ENCODE measurements at places on chromosomes 1 and 21. TPM values are rescaled to one million over a fixed set of nuclear protein-coding genes. Genes with fewer than 3 reads are reported as not detected.
A peak's percentile ranks its signal among the peaks of the same experiment; 100 is the strongest.

The TSPAN2 gene
- 7.5 TPM for polyA plus RNA-seq

The KRTAP13-2 gene
- polyA plus RNA-seq, result not detected

The KCNJ9 gene
- 0.06 TPM for polyA plus RNA-seq

DNA sequence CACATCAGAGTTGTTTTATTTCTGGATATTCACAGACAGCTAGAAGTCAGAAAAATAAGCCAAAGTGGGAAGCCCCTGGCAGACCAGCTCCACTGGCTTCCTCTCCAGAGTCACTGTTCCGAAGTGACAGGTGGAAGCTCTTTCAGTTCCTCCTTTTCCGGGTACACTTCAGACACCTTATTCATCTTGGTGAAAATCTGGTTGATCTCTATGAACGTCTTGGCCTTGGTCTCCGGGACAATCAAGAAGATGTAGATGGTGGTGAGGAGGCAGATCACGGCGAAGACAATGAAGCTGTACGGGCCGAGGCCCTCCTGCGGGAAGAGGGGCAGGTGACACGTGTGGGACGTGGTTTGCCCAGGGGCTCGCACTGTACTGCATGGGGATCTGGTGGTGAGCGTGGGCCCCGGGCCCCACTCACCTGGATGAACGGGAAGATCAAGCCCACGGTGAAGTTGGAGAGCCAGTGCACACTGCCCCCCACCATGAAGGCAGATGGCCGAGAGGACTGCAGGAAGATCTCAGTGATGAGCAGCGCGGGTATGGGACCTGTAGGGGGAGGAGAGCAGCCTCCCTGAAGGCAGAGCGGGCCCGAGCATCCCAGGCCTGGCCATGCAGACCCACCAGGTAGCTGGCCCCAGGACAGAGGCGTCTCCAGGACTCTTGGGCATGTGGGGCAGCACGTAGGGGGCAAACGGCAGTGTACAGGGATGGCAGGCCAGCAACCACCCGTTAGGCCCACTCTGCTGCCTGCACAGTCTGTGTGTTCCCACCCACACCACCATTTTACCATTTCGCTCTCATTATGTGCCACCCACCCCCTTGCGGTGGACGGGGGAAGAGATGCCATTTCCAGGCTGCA lies 11.5 kb upstream of the SLC2A7 start:
- DNase-seq, result no peak

- no peak for DNase-seq
These were observed 32.2 kb upstream of the ZNF326 start for GRCh38 chr1:89962742-89963075.

- DNase-seq, result no peak
These were observed 13.4 kb upstream of the UAP1 start for GRCh38 chr1:162548170-162548569.

GRCh38 chr1:212606395-212607205 lies 2.0 kb upstream of the ATF3 start:
- peak; percentile 59 for DNase-seq

DNA sequence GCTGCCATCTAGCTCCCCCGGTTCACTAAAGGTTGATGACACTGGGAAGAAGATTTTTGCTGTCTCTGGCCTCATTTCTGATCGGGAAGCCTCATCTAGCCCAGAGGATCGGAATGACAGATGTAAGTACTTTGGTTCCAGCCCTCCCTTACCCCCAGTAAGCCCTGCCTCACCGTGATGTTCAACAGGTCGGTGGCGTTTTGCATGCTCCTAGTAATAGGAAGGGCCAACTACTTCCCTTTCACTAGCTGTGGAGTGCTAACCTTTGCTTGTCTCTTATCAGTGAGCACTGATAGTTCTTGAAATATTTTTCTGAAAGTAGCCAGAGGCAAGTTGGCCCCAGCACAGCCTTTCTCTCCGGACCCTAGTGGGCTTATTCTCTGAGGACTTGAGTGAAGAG lies 7.5 kb downstream of the RNF220 start:
- DNase-seq, result no peak
